GM12864 (cell line): ENCODE measurements at places on chromosomes 6 and 20.

DNA sequence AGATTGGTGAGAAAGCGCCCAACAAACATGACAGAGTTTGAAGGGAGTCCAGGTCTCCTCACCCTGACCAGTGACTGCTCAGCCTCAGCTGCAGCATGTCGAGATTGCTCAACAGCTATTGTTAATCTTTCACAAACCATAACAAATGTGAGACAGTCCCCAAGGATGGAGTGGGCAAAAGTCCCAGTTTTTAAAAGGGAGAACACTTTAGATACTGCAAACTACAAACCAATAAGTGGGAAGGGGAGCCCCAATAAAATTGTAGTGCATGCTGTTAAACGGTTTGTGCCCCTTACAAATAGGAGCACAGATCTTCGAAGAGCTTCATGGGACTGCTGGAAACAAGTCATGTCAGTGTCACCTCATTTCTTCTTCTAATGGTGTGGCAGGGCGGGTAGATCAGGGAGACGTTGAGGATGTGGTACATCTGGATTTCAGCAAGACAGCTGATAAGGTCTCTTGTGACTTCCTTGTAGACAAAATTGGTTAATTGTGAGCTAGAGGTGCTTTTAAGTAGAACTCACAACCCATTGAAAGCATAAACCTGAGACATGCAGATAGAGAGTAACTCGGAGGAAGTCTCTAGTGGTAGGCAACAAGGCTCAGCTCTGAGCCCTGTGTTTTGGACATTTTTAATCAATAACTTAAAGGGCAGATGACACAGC is 134.0 kb upstream of the ARMC2 start:
- DNase-seq = no peak

DNA sequence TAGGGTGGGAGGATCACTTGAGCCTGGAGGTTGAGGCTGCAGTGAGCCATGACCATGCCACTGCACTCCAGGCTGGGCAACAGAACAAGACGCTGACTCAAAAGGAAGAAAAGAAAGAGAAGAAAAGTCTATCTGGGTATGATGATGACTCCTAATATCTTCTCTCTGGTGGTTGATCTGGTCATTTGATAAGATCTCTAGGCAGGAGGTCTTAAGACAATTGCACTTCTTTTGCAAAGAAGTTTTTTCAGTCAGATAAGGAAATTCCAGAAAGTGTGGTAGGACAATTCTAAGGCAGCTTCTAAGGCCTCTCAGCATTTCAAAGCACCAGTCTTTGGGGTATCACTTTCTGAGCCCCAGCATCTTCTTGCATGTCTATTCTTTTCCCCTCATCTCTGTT is 7.7 kb upstream of the AIF1 start:
- no peak for DNase-seq

- DNase-seq = no peak
Measured at GRCh38 chr6:113805811-113806495, 51.2 kb upstream of the MARCKS start.

DNA sequence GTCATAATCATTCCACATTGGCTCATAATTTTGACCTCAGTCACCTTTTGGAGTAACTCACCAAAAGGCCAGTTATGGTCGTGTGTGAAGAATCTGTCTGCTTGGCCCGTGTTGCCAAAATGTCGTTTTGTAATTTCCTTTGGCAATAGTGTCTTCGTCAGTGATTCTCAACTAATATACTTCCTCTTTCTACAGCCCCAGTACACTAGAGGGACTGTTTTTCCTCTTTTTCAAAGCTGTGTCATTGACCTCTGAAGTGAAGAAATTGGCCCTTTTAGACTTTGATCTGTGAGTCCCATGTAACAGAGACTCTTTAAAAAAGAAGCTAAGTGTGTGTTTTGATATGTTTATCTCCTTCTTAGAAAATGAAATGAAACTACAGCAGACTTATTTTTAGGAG is 5.2 kb downstream of the FOXO3 start:
- no peak for DNase-seq

DNA sequence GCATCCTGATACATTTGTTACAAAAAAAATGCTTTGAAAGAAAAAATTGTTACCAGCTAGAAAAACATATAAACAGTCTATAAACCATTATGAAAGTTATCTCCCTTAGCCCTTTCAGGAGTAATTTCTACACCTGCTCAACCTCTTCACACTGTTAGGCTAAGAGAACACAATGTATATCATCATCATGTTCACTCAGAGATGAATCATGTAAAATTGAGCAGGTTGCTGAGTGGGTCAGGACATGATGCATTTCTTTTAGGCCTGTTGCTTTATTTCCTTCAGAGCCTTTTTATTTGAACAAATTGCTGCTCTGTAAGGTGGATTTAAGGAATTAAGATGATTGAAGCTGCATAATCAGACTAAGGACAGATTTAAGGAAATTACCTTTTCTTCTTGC is 531.3 kb upstream of the MAN1A1 start:
- no peak for DNase-seq

DNA sequence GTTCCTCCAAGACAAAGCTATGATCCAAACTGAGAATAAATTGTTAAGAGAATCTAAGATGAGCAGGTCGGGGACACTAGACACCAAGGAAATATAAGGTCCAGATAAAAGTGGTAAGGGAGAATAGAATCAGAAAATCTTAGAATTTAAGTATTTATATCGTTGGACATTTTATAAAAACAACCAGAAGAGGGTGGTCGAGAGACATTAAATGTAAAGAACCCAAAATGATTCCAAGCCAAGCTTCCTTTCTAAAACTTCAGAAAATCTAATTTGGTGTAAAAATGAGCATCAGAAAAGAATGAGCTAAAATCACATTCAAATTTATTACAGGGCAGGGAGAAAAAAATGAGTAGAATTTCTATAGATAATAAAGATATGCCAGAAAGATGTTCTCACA is 97.8 kb upstream of the OGFRL1 start:
- DNase-seq = no peak

DNA sequence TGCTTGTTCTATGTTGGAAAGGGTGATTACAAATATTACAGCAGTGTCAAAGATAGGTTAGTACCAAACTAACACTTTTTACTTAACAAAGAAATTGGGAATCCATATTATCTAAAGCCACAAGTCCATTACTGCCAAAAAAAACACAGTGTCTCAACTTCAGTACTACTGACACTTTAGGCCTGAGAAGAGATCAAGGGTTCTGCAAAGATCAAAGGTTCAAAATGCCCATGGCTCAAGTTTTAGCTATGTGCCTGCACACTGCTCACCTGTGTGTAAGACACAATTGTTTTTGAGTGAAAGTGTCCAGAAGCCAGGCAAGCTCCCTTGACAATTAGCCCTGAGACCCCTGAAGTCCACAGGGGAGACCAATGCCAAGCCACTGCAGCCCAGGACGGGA is 132.6 kb downstream of the ZMYND8 start:
- no peak for DNase-seq
